Activated CD4-positive, alpha-beta T cell treated with anti-CD3 and anti-CD28 coated beads for 36 hours (primary cell): ENCODE measurements at places on chromosomes 1 and 21.

DNA sequence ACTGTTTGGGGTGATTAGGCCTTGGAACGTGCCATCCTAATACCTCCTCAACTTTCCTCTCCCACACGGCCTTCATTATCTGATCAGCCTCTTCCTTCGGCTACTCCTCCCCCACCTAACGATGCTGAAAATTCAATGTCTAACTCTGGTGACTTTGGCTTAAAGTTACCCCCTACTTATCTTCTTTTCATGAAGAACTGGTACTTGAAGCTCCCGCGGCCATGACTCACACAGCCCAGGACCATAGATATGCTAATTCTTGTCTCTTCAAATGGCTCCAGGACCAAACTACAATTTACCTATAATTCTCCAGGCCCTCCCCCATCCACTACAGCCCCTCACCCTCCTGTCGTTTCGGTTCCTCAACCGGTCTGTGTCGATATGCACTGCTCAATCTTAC, 15.7 kb upstream of the AZIN2 start:
- no peak for DNase-seq

- no peak for DNase-seq
These were observed at the start of gene UTS2 for GRCh38 chr1:7852804-7853683. TSS of gene UTS2 (minus strand) at chr1:7853065. CDS start at chr1:7853003, 62 bp downstream.

GRCh38 chr21:46063734-46064680, 33.9 kb upstream of the COL6A2 start:
- DNase-seq = no peak

GRCh38 chr1:65020774-65021173, 54.4 kb upstream of the JAK1 start:
- DNase-seq = no peak

DNA sequence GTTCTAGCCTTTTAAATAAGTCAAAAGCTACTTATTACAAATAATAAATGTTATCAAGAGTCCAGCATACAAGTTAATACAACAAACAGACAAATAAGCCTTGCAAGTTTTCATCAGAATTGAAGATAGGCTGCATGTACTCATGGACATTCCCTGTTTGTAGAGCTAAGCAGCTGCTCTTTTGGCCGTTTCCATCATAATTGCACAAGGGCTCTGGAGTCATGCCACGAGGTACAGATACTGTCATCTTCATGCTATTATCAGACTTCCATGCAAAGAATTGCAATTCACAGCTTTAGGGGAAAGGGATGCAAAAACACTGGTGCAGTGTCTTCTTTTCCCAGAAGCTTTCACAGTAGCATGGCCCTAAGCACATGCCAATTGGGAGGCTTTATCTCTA, 52.8 kb upstream of the TBX15 start:
- DNase-seq = no peak

DNA sequence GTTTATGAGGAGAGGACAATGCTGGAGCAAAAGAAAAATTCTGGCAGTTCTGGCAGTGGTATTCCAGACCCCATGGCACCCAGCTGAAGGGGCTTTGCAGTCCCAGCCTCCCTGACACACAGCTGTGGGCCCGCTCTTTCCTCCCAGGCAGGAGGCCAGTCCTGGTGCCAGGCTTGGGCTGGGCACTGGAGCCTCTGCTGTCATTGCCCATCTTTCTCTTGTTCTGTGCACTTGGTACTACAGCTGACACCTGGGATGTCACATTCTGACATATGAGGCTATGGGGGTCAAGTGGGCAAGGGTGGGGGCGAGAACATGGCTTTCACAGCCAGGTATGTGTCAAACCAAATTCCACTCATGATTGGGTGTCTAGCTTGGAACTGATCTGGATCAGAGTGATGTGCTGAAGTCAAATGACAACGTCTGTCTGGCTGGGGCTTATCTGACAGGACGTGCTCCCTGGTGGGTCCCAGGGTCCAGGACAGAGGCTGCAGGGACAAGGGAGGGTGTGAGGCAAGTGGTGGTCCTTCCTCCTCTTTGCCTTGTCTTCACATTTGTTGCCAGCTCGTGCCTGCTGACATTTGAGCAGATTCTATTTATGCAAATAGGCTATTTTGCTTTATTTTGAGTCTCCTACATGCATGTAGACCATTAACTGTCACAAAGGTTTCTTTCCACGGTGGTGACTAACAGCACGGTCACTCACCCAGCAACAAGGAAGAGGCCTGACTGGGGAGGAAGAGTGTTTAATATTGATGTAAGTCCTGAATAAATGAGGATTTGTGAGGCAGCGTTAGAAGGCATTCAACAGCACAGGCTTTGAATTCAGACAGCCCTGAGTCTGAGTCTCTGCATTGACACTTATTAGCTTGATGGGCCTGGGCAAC, 336.3 kb downstream of the PBX1 start:
- no peak for DNase-seq

GRCh38 chr21:25842925-25843324, 108.2 kb downstream of the GABPA start:
- DNase-seq = no peak

- DNase-seq = peak; percentile 36
These were observed 15.2 kb upstream of the YRDC start for GRCh38 chr1:37822906-37823815.

DNA sequence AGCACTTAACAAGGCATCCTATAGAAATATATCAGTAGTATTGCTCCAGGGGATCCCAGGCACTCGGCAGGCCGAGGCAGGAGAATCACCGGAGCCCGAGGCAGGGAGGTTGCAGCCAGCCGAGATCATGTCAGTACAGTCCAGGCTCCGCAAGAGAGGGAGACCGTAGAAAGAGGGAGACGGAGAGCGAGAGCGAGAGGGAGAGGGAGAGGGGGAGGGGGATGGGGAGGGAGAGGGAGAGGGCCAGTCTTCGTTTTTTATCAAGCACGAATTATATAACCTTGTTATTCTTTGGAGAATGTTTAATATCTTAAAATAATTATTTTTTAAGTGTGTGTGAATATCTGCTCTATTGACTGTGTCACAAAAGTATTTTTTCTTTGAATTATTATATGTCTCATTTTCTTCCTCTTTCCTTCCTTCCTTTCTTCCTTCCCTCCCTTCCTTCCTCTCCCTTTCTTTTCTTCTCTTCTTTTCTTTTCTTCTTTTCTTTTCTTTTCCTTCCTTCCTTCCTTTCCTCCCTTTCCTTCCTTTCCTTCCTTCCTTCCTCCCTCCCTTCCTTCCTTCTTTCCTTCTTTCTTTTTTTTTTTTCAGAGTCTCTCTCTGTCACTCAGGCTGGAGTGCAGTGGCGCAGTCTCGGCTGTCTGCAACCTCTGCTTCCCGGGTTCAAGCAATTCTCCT, 233.7 kb downstream of the SRGAP2C start:
- no peak for DNase-seq

DNA sequence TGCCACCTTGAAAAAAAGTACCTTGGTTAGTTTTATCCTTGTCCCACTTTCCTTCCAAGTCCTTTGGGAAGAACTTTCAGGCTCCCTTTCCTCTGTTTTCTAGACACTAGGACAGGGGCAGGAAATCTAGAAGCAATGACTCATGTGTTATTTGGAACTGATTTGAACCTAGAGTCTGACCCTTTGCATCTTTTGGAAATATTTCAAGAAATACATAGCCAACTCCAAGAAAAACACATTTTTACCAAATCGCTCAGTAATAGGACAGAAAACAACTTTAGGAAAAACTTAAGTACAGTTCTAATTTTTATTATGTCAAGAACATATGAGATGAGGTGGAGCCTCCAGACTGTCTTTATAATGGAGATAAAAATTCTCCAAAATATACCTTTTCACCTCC, 292.4 kb downstream of the PTBP2 start:
- DNase-seq = no peak

DNA sequence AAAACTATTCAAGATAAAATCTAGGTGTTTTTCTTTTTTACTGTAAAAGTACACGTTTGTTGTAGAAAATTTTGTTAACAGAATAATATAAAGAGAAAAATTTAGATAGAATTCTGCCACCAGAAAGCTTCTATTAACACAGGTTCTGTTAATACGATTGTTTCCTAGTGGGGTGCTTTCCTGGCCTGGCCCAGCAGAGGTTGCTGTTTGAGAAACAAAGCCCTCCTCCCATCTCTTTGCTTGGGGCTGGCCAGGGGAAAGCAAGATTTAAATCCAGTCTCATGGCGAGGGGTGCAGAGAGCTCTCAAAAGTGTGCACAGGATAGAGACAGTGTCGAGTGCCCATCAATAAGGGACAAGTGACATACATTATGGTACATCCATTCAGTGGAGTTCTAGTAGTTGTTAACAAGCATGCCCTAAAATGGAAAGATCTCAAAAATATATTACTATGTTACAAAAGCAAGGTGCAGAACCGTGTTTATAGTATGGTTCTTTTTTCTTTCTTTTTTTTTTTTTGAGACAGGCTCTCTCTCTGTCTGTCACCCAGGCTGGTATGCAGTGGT, 14.6 kb upstream of the ACBD3 start:
- DNase-seq = peak; percentile 31

- no peak for DNase-seq
These were observed 135.7 kb downstream of the PCBP3 start for GRCh38 chr21:45779226-45779625.

GRCh38 chr21:38678827-38679226, 126.9 kb upstream of the ETS2 start:
- no peak for DNase-seq

DNA sequence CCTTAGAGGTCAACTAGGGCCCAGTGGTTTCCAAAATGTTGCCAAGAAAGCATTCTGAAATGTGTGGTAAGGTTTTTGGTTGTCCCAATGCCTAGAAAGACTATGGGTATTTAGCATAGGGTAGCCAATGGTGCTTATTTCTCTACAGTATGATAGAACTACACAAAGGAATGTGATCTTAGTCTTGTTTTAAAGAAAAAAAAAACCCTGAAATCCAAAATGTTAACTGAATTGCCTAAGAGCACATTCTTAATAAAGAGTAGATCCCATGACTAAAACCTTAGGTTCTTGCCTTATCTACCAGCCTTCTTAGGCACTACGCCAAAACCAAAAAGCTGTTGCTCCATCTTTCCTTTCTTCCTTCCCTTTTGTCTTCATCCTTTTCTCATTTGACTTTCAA, 428.2 kb downstream of the MRPL39 start:
- no peak for DNase-seq

GRCh38 chr1:65190229-65190628, 42.2 kb downstream of the AK4 start:
- no peak for DNase-seq

GRCh38 chr1:202752774-202753173, 42.5 kb upstream of the SYT2 start:
- DNase-seq = no peak

- no peak for DNase-seq
These were observed 92.9 kb downstream of the TRIM11 start for GRCh38 chr1:228313536-228314277.

DNA sequence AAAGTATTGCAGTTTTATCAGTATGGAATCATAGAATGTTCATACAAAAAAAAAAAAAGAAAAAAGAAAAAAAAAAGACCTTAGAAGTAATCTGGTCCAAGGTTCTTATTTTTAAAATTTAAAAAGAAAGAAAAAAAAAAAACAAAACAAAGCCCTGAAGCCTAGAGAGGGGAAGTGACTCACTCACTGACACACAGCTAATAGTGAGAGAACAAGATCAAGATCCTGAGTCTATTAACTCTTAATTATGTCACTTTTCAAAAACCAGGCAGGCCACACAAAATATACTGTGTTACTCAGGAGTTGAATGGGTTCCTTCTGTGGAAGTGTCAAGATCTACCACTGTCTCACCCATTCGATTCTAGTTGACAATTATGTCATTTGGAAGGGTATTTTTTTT, 433.9 kb upstream of the DAB1 start:
- DNase-seq = no peak

- peak; percentile 51 for DNase-seq
These were observed 5.6 kb upstream of the DDOST start for GRCh38 chr1:20666804-20667203.

- peak; percentile 86 for DNase-seq
These were observed 41.9 kb upstream of the TNFRSF1B start for GRCh38 chr1:12124693-12125421.

DNA sequence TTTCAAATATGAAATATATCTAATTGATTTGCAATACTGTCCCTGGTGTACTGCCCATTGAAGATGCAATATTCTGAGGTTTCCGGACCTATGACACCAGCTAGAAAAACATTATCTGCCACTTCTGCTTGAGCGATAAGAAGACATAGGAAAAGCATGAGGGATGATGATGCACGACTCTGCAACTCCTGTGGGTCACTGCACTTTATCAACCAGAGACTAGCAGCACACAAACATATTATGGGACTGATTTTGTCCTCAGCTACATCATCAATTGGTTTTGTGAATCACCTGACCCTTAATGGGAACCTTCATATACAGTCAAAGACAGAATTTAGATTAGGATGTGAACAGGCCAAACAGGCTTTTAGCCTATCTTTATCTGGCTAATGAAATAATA, 13.8 kb upstream of the KCNA3 start:
- DNase-seq = no peak

DNA sequence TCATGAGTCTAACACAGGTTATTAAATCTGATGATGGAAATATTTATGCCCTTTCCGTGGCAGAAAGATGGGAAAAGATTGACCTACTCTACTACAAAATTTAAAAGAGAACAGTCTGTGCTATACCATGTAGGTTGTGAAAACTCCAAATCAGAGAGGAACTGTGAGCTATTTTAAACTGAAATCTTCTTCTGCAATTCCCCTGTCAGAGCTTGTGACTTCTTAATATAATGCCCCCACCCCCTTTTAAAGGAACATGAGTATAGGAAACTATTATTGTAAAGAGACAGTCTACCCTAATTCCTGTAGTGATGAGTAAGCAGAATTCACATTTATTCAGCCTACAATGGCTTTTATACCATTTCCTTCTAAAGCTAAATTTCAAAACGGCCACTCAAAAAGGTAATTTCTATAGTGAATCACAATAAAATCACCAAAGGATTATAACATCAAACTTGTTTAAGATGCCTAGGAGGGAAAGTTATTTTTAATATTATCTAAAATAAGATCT, 11.7 kb downstream of the DSCAM start:
- DNase-seq = no peak

GRCh38 chr1:158248118-158248517, 6.1 kb upstream of the CD1A start:
- DNase-seq = peak; percentile 52

GRCh38 chr1:21297975-21298374, 7.7 kb upstream of the ECE1 start:
- DNase-seq = no peak

DNA sequence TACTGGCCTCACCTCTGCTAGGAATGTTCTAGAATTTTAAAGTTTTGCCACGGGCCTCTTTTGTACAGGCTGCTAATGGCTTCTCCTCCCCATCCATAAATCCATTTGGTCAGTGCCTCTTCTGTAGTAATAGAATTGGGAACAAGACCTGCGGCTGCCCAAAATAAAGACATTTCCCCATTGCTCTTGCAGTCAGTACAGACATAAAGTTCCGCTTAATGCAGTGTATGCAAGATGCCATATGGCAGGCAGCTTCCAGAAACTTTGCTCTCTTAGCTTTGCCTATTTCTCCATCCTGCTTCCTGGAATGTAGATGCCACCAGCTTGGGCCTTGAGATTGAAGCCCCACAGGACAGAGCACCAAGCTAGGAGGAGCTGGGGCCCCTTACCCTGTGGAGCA, 3.7 kb upstream of the SLC2A5 start:
- no peak for DNase-seq
